Epithelial cell of alveolus of lung (primary cell): ENCODE measurements at places on chromosomes 7 and 10. TPM values are rescaled to one million over a fixed set of nuclear protein-coding genes. Genes with fewer than 3 reads are reported as not detected.

PON3 gene
- 0.13 TPM in 1 of 2 replicates, not detected in the other for total RNA-seq

NUDT13 gene
- 1.1 and 1.4 TPM in 2 replicates for total RNA-seq

SPDYE16 gene
- not detected in 2 replicates for total RNA-seq

GPNMB gene
- total RNA-seq: 5.1 and 13.7 TPM in 2 replicates

STAM gene
- 17.6 and 21.4 TPM in 2 replicates for total RNA-seq

OR2A1 gene
- 0.13 and 0.24 TPM in 2 replicates for total RNA-seq

LRRTM3 gene
- total RNA-seq: 0.13 TPM in 1 of 2 replicates, not detected in the other

NUTM2A gene
- 1.0 and 1.9 TPM in 2 replicates for total RNA-seq

RARRES2 gene
- total RNA-seq: 44.9 and 377 TPM in 2 replicates

SLC18A3 gene
- not detected in 2 replicates for total RNA-seq

ADD3 gene
- total RNA-seq: 647 and 681 TPM in 2 replicates

ITPRID1 gene
- not detected in 2 replicates for total RNA-seq

ADCYAP1R1 gene
- not detected in 2 replicates for total RNA-seq

ADRB1 gene
- total RNA-seq: 0.13 TPM in 1 of 2 replicates, not detected in the other

FKBP9 gene
- 198 and 249 TPM in 2 replicates for total RNA-seq

PAX2 gene
- not detected in 2 replicates for total RNA-seq

FAM25G gene
- total RNA-seq: not detected in 2 replicates

PON1 gene
- total RNA-seq: not detected in 2 replicates

BLOC1S2 gene
- total RNA-seq: 32.7 and 60.9 TPM in 2 replicates

HPSE2 gene
- 0.26 TPM in 1 of 2 replicates, not detected in the other for total RNA-seq

STAG3 gene
- 0.16 and 0.91 TPM in 2 replicates for total RNA-seq

EFCAB10 gene
- total RNA-seq: 0.26 TPM in 1 of 2 replicates, not detected in the other

FAM180A gene
- 3.6 TPM in 1 of 2 replicates, not detected in the other for total RNA-seq
